ENCODE measurements at places on chromosomes 13 and 19.
A peak's percentile ranks its signal among the peaks of the same experiment; 100 is the strongest.

- peak; percentile 75 for DNase-seq
Measured at GRCh38 chr19:51448411-51449016, 9.7 kb downstream of the SIGLEC8 start.

- no peak for DNase-seq
Measured at GRCh38 chr13:61777899-61778298, 362.2 kb upstream of the PCDH20 start.

DNA sequence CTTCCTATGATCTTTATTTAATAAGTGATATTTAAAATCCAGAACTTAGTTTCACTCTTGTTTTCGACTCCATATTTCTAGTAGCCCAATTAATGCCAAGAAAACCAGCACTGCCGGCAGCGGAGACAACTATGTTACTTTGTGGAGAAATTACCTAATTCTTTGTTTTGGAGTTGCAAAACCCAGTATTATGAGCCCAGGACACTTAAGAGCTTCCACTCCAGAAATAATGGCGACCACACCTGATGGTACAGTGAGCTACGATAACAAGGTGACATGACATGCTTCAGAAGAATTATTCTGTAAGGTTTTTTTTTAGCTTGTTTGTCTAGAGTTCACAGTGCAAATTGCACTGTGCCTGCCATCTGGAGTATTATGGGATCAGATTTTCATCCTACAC lies 136.4 kb downstream of the ZAR1L start:
- no peak for DNase-seq

GRCh38 chr13:72186730-72187422 lies 319.9 kb upstream of the DACH1 start:
- DNase-seq: no peak

- DNase-seq: no peak
Measured at GRCh38 chr19:7521551-7522071, 813 bp upstream of the MCOLN1 start.

DNA sequence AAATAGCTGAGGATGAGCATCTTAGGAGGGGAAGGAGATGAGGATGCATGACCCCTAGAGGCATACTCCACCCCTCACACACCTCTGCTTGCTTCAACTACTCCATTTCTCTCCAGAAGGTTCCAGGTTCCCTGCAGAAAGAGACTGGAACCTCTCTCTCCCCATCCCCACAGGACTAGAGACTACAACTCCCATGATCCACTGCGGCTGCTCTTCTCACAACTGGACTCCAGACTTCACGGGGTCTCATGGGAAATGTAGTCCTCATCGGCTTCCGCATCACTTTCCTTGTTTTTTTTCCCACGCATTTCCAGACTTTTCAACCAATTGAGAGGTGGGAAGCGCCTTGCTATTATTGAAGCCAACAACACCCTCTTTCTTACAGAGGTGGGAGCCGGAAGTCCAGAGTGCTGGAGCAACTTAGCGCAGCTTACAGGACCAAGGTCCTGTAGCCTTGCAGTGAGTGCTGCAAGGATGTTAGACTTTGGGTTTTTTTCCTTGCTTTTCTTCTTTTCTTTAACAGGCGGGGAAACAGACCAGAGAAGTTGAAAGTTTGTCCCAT lies 13.9 kb upstream of the CACNG6 start:
- DNase-seq: peak; percentile 78

GRCh38 chr13:86830046-86830445 lies 841.1 kb upstream of the SLITRK5 start:
- no peak for DNase-seq

All from stimulated activated CD4-positive, alpha-beta T cell treated with anti-CD3 and anti-CD28 coated beads, Interleukin-15, amount 100 ng/mL, for 24 hours (primary cell).